Nasal cavity respiratory epithelium epithelial cell of viscerocranial mucosa (primary cell): ENCODE measurements at places on chromosomes 12 and 14. TPM values are rescaled to one million over a fixed set of nuclear protein-coding genes. Genes with fewer than 3 reads are reported as not detected.

The POTEG gene
- total RNA-seq, result not detected in 2 replicates

The TMCC3 gene
- total RNA-seq, result 11.4 and 13.7 TPM in 2 replicates

The SERPINA9 gene
- total RNA-seq, result not detected in 2 replicates

The PRICKLE1 gene
- 0.68 and 3.8 TPM in 2 replicates for total RNA-seq

The AQP6 gene
- total RNA-seq, result not detected in 2 replicates

The TNFAIP2 gene
- total RNA-seq, result 8.2 and 26.8 TPM in 2 replicates

The ARF3 gene
- total RNA-seq, result 30.8 and 46.3 TPM in 2 replicates

The PLD4 gene
- total RNA-seq, result not detected in 2 replicates

The GLI1 gene
- total RNA-seq, result under 0.01 and 0.14 TPM in 2 replicates

The LAG3 gene
- total RNA-seq, result 0.07 TPM in 1 of 2 replicates, not detected in the other

The RAPGEF3 gene
- total RNA-seq, result 2.0 and 5.1 TPM in 2 replicates

The KLHL28 gene
- total RNA-seq, result 18.7 and 19.8 TPM in 2 replicates

The ISM2 gene
- total RNA-seq, result under 0.01 and 0.07 TPM in 2 replicates

The SLC11A2 gene
- total RNA-seq, result 65.8 and 75.5 TPM in 2 replicates

The ASCL1 gene
- not detected in 2 replicates for total RNA-seq

The EIF2S3B gene
- 0.68 and 7.4 TPM in 2 replicates for total RNA-seq

The SLC7A7 gene
- 0.34 and 1.9 TPM in 2 replicates for total RNA-seq

The GALNT8 gene
- not detected in 2 replicates for total RNA-seq

The SIX4 gene
- 7.9 and 11.5 TPM in 2 replicates for total RNA-seq

The ENDOU gene
- total RNA-seq, result under 0.01 TPM in 1 of 2 replicates, not detected in the other

The TTC9 gene
- 5.8 and 7.3 TPM in 2 replicates for total RNA-seq

The MLEC gene
- 83.6 and 108 TPM in 2 replicates for total RNA-seq

The RASSF8 gene
- total RNA-seq, result 22.2 and 45.9 TPM in 2 replicates

The RFLNA gene
- 0.34 and 4.0 TPM in 2 replicates for total RNA-seq

The TAMALIN gene
- under 0.01 TPM in 1 of 2 replicates, not detected in the other for total RNA-seq

The SLC4A8 gene
- 0.14 and 0.68 TPM in 2 replicates for total RNA-seq

The ANKRD33 gene
- not detected in 2 replicates for total RNA-seq

The PSMB11 gene
- not detected in 2 replicates for total RNA-seq

The TAS2R50 gene
- total RNA-seq, result 0.34 and 5.9 TPM in 2 replicates

The TEX52 gene
- not detected in 2 replicates for total RNA-seq

The PPP4R4 gene
- 15.9 and 17.4 TPM in 2 replicates for total RNA-seq

The RGS6 gene
- not detected in 2 replicates for total RNA-seq

The SOAT2 gene
- total RNA-seq, result not detected in 2 replicates

The SIRT4 gene
- 0.68 and 1.1 TPM in 2 replicates for total RNA-seq

The LRRC9 gene
- total RNA-seq, result under 0.01 and 0.07 TPM in 2 replicates

The DGLUCY gene
- 7.9 and 25.8 TPM in 2 replicates for total RNA-seq

The SLC39A5 gene
- total RNA-seq, result under 0.01 and 0.28 TPM in 2 replicates

The EXOC5 gene
- total RNA-seq, result 45.1 and 78.3 TPM in 2 replicates

The CLEC9A gene
- total RNA-seq, result not detected in 2 replicates

The FIGNL2 gene
- total RNA-seq, result under 0.01 TPM in 1 of 2 replicates, not detected in the other

The SLC6A12 gene
- total RNA-seq, result 0.14 TPM in 1 of 2 replicates, not detected in the other

The LUM gene
- under 0.01 TPM in 1 of 2 replicates, not detected in the other for total RNA-seq

The IL31 gene
- total RNA-seq, result not detected in 2 replicates

The CCDC88C gene
- 18.5 and 38.9 TPM in 2 replicates for total RNA-seq

The TBC1D30 gene
- 1.9 and 3.1 TPM in 2 replicates for total RNA-seq

The TAS2R13 gene
- total RNA-seq, result under 0.01 and 3.3 TPM in 2 replicates

The ZNF891 gene
- 0.34 and 1.6 TPM in 2 replicates for total RNA-seq

The RCOR1 gene
- 27.0 and 57.5 TPM in 2 replicates for total RNA-seq

The PLA2G1B gene
- not detected in 2 replicates for total RNA-seq
